ENCODE measurements at places on chromosomes 4 and X.

- no peak for DNase-seq
Measured at GRCh38 chr4:147247579-147247978, 233.3 kb upstream of the EDNRA start.

DNA sequence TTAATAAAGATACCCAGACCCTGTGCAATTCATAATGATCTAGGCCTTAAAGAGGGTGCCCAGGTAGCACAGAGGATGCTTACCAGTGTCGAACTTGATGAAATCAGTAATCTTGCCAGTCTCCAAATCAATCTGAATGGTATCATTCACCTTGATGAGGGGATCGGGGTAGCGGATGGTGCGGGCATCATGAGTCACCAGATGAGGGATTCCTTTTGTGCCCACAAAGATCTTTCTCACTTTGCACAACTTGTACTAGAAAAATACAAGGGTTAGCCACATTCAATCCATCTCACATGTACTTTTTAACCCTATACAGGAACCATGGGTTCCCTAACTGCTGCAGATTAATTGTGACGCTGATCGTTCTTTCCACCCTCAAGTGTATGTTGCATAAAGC is 3.3 kb downstream of the RPS4X start:
- no peak for DNase-seq

GRCh38 chr4:98887145-98887544 is 41.8 kb downstream of the EIF4E start:
- no peak for DNase-seq

GRCh38 chrX:94751611-94752010 is 1077.6 kb downstream of the FAM133A start:
- peak; percentile 31 for DNase-seq

GRCh38 chrX:104166735-104167436 is 633 bp downstream of the FAM199X start:
- DNase-seq: no peak

GRCh38 chr4:86855572-86855971 is 6.4 kb upstream of the SLC10A6 start:
- no peak for DNase-seq

DNA sequence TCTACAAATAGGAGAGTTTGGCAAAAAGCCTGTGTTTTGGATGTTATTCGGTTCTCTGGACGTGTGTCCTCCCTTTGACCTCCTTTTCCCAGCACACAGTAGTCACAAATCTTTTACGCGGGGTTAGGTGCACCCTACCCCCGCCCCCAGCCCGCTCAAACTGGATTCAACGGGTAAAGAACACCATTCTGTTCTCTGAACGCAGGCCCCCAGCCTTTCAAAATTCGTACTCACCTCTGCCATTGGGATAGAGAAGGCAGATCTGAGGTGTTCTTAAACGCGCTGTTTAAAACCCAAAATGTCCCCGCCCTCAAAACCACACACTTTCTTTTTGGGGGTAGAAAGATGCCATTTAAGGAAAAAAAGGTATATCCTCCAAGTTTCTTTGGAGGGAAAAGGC is 2.7 kb downstream of the LEF1 start:
- no peak for DNase-seq

- DNase-seq: no peak
Measured at GRCh38 chrX:140065961-140066662, 100.8 kb upstream of the CXorf66 start.

- no peak for DNase-seq
Measured at GRCh38 chr4:8892556-8893226, 21.1 kb upstream of the HMX1 start.

GRCh38 chr4:152979731-152980330 is 43.7 kb downstream of the FHDC1 start:
- DNase-seq: no peak

GRCh38 chr4:38109370-38109769 is 149.2 kb downstream of the PTTG2 start:
- DNase-seq: no peak

DNA sequence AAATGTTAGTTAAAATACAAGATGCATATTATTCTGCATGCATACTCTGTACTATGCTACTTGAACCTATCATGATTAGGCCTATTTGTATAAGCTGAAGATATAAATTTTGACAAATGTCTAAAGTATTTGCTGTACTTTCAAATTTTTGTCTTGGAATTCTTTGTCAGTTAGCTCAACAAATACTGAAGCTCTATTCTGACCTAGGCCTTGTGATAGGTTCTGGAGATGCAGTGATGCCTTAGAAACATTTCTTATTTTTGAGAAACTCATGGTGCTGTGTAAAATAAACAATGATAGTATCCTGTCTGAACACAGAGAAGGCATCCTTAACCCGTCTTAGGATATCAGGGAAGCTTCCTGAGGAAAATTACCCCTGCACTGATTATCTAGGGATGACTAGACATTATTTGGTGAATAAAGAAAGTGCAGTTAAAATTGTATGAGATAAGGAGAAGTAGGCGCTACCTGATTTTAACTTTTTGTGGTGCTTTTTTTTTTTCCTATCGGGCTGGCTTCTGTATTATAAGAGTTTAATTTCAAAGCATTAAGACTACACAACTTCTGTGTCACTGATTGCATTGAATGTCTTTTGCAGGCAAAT is 43.4 kb downstream of the MOB1B start:
- no peak for DNase-seq

DNA sequence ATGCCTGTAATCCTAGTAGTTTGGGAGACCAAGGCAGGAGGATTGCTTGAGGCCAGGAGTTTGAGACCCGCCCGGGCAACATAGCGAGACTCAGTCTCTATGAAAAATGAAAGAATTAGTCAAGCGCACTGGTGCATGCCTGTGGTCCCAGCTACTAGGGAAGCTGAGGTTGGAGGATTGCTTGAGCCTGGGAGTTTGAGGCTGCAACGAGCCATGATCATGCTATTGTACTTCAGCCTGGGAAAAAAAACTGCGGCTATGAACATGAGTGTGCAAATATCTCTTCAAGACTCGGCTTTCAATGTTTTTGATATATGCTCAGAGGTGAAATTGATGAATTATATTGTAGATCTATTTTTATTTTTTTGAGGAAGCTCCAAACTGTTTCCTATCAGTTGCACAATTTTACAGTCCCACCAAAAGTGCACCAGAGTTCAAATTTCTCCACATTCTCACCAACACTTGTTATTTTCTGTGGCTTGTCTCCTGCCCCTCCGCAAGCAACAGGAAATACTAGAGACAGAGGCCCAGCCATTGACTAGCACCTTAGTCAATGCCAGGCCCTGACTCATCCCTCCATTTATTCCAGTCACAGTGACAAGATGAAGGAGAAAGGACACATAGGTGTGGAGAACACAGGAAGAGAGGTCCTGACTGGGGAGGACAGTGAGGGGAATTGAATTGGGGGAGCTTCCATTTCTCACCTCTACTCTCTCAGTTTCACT is 33.1 kb upstream of the ZNF41 start:
- DNase-seq: no peak

DNA sequence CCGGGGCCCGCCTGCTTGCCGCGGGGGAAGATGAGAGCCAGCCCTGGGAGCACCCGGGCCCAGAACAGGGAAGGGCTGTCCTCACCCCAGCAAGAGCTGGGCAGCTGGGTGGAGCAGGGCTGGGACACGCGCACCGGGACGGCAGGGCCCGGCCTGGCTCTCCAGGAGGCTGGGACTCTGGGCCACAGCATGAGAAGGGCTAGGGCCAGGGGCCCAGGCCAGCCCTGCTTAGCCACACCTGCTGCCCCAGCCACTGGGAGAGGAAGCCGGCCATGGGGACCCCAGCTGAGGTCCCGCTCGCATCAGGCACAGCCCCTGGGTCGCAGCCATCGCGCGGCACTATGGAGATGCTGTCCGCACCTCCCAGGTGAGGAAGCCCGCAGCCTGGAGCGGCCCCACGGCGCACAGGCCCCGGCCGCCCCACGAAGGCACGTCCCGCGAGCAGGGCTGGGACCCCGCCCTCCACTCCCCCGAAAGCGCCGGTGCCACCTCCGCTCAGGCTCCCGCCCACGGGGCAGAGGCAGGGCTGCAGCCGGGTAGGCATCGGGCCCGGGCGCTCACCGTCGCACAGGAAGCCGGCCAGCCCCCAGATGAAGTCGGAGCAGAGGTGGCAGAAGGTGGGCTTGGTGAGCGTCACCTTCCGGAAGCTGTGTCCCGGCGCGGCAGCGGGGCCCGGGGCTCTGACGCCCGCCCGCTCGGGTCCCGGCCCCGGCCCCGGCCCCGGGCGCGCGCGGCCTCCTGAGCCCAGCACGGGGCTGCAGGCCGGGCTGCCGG is 531 bp downstream of the DGKQ start:
- DNase-seq: no peak

GRCh38 chr4:88991746-88992145 is 65.2 kb downstream of the FAM13A start:
- DNase-seq: no peak

DNA sequence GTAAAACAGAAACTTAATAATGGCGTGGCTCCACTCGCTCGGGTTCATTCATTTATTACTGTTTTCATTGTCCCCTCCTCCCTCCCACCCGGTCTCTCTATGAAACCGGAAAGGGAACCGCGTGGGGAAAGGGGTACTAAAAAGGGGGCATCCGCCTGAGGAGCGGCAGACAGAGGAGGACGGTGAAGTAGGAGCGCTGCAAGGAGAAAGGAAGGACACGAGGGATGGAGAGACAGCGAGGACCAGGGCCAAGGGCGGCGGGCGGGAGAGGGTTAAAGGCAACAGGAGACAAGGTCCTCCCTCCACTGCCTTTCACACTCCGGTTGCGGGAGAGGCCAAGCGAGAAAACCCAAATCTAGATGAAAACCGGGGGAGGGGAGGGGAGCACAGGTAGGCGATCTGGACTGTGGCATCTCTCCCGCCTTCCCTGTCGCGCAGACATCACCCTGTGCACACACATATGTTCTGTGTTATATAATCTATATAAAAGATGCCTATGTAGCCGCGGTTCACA is 829 bp downstream of the ELOVL6 start:
- DNase-seq: peak; percentile 72

GRCh38 chr4:55634417-55635128 is 1.5 kb downstream of the NMU start:
- no peak for DNase-seq

GRCh38 chr4:153138736-153139135 is 65.5 kb upstream of the TRIM2 start:
- DNase-seq: peak; percentile 87

- DNase-seq: no peak
Measured at GRCh38 chr4:183253451-183253850, 66.6 kb downstream of the CLDN22 start.

DNA sequence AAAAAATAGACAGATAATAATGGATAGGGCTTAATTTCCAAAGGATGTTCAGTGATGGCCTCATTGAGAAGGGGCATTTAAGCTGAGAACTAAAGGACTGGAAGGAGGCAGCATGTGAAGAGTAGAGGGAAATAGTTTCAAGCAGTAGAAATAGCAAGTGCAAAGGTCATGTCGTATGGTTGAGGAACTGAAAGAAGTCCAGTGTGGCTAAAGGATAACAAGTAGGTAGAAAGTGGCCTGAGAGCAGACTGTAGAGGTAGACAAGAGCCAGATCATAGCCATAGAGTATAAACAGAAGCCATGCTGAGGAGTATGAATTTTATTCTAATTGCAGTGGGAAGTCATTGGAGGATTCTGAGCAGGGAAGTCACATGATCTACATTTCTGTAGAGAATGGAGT is 72.3 kb downstream of the GRIA3 start:
- DNase-seq: no peak

- DNase-seq: no peak
Measured at GRCh38 chr4:187075514-187075913, 351.9 kb upstream of the FAT1 start.

DNA sequence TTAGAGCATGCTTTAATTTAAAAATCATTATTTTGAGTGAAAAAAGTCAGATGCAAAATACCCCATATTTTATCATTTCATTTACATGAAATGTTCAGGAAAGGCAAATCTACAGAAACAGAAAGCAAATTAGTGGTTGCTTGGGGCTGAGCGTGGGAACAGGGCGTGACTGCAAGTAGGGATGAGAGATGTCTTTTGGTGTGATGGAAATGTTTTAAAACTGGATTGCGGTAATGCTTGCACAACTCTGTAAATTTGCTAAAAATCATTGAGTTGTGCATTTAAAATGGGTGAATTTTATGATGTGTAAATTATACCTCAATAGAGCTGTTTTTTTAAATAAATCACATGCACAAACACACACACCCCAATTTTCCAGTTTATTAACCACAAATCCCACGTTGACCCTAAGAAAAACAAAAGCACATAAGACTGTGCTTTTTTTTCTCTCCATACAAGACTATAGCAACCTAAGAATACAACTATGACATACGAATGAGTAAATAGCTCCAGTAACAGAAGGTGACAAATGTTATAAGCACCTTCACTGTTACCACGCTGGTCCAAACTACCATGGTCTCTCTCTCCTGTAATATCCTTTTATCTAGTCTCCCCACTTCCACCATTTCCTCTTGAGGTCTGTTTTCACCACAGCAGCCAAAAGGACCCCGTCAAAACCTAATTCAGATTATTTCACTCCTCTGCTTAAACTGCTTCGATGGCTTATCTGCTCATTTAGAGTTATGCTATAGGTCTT is 37.2 kb downstream of the FRMD7 start:
- DNase-seq: no peak

DNA sequence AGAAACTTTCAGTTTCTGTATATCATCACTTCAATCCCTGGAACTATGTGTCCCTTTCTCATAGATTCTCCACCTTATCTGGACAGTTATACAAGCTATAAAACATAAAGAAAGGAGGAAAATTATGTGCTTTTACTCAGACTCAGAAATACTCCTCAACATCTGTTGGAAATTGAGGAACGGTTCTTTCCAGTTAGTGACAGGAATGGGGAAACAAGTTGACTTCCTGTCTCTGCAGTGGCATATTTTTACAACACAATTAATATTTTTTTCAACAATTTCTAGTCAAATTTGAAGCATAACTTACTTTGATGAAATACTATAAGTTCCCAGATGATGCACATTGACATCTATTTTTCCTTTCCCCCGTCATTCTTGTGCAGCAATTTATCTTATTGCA is 27.9 kb downstream of the ABHD18 start:
- no peak for DNase-seq

DNA sequence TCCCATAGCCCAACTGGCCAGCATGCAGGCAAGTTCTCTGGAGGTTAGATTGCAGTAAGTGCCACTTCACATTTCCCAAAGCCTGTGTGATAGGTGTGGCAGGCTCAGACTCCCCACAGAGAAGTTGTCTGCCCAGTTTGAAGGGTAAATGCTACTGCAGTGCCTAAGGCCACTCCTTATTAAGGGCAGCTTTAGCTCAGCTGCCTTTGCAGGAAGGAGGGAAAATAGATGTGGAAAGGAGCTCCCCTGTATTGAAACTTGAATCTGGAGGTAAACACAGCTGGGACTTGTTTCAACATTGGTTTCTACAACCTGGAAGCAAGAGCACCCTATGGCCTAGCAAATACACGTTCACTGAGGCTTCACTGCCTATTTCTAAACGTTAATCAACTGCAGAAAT is 22.4 kb downstream of the NEXMIF start:
- DNase-seq: no peak

GRCh38 chr4:148057516-148057915 is 325.6 kb downstream of the ARHGAP10 start:
- DNase-seq: no peak

- DNase-seq: peak; percentile 58
Measured at GRCh38 chr4:82430964-82431745, 765 bp downstream of the ENOPH1 start.
